ENCODE measurements at places on chromosomes 1 and 21.

DNA sequence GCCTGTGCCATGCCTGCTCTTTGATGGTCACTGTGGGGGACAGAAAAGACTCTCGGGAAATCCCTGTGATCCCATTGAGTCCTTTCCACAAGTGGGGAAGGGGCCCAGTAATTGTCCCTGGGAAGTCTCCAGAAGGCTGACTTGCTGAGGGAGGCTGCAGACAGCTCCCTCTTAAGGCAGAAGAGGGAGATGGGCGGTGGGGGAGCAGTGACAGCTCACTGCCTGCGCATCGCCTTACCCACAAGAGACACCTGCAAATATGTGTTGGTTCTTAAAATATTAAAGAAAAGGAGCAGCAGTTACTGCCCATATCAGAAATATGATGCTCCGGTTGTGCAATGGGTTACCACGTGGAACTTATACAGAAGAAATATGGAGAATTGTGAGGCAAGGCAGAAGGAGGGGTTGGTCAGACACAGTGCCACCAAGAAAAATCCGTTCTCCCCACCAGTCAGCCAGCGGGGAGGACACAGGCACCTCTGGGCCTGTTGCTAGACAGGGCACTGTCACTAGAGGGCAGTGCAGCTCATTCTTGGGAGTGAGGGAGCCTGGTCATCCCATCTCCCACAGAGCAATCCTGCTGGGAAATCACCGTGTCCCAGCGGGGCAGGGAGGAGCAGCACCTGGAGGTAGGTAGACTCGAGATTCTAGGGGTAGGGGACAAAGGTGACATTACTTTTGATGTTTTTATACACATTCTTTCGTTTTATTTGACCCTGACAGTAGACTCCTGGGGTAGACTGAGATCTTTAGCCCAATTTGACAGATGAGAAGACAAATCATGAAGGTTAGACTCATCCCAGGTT, 6.9 kb upstream of the CAMK1G start:
- peak; percentile 91 for DNase-seq

DNA sequence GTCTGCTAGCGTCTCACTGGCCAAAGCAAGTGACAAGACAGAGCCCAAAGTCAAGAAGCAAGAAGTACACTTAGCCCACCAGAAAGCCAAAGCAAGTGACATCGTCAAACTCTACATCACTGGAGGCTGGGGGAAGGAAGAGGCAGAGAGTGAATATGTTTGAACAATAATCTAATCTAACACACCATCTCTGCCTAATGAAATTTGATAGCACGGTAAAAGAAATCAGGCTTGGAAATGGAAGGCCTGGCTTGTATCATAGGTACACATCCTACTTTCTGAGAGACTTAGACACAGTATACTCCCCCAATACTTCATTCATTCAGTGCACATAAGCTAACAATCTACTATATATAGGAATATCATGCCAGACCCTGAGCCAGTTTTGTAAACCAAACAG, 26.3 kb downstream of the TRABD2B start:
- no peak for DNase-seq

GRCh38 chr1:31760471-31761470, 3.4 kb downstream of the ADGRB2 start:
- DNase-seq: no peak

- no peak for DNase-seq
These were observed 3.7 kb downstream of the TCHH start for GRCh38 chr1:152111515-152111968.

GRCh38 chr1:114609826-114610225, 28.4 kb upstream of the BCAS2 start:
- DNase-seq: no peak

GRCh38 chr1:168338589-168339503, 58.2 kb downstream of the TBX19 start:
- DNase-seq: no peak

- no peak for DNase-seq
These were observed 384.3 kb downstream of the NTNG1 start for GRCh38 chr1:107525145-107525544.

Data from cardiac septum (tissue), 1 donor.